ENCODE measurements at places on chromosomes 16 and 17. TPM values are rescaled to one million over a fixed set of nuclear protein-coding genes. Genes with fewer than 3 reads are reported as not detected.

- peaks cover 11% of the 10 kb centered on the region for H3K4me1 ChIP-seq
- no peaks in the 10 kb centered on the region for H3K27me3 ChIP-seq
- DNase-seq, result no peak
- no peak overlapping the region for H3K27ac ChIP-seq
Measured at GRCh38 chr17:56779898-56780777, 53.6 kb downstream of the C17orf67 start.

- H3K4me3 ChIP-seq, result no peak overlapping the region
- peak; percentile 39 for DNase-seq
- H3K36me3 ChIP-seq, result no peaks in the 10 kb centered on the region
- no peak overlapping the region for H3K27ac ChIP-seq
Measured at GRCh38 chr17:33750943-33751701, 458.0 kb upstream of the ASIC2 start.

DNA sequence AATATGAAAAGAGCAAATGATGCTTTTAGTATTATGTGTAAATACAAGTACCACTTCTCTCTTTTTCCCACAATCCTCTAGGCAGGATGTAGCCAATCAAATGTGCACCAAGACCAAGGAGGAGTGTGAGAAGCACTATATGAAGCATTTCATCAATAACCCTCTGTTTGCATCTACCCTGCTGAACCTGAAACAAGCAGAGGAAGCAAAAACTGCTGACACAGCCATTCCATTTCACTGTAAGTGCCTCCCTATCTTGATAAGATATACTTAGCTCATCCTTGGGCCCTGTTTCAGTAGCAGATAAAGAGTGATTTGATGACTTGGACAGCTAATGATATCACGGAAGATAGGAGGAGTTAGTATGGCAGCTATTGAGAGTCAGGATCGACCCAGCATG, 33.7 kb downstream of the TADA2A start:
- H3K4me3 ChIP-seq, result no peak overlapping the region
- H3K4me1 ChIP-seq, result no peaks in the 10 kb centered on the region
- no peak for DNase-seq
- no peaks in the 10 kb centered on the region for H3K27me3 ChIP-seq
- H3K27ac ChIP-seq, result no peak overlapping the region

SAMD14 gene
- 6.9 TPM for total RNA-seq

DNA sequence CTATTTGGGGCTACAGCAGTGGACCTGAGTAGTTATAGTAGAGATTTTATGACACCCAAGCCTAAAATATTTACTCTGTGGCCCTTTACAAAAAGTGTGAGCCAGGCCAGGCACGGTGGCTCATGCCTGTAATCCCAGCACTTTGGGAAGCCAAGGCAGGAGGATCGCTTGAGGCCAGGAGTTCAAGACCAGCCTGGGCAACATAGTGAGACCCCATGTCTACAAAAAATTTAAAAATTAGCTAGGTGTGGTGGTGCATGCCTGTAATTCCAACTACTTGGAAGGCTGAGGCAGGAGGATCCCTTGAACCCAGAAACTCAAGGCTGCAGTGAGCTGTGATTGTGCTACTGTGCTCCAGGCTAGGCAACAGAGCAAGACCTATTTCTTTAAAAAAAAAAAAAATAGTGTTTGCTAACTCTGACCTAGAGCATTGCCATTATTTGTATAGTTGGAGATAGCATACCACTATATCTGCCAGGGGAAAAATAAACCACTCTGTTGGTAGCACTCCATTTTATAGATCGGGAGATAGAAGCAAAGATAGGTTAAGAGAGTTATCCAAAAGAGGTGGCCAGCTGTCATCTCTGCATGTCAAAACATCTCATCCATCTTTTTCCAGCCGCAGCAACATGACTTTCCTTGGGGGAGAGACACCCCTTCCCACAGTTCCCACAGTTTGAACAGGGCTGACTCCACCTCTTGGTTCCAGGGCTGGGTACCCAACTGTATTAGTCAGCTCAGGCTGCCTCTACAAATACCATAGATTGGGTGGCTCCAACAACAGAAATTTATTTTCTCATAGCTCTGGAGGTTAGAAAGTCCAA, 3.0 kb upstream of the ITPRIPL2 start:
- no peak for DNase-seq
- no peaks in the 10 kb centered on the region for H3K27me3 ChIP-seq
- H3K27ac ChIP-seq, result peak overlapping the region; percentile 5

DNA sequence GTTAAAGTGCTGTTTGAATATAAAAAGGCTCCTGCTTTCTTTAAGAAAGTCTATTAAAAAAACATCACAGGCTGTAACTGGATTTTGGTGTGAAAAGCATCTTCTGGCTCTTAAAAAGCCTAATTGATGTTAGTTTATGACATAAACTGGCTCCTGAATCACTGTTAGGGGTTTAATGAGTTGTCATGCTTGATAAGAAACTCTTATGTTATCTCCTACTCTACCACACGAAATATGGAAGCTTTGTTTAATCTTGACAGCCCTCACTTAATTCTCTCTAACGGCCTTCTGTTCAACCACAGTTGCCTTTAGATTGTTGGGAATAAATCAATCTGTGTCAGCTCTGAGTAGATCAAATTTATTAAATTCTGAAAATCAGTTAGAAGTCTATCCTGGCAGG, 51.5 kb downstream of the CPPED1 start:
- H3K27ac ChIP-seq, result no peak overlapping the region
- H3K4me1 ChIP-seq, result no peaks in the 10 kb centered on the region
- no peak overlapping the region for H3K4me3 ChIP-seq
- no peaks in the 10 kb centered on the region for H3K27me3 ChIP-seq

- no peak overlapping the region for H3K4me3 ChIP-seq
- H3K36me3 ChIP-seq, result no peaks in the 10 kb centered on the region
- no peaks in the 10 kb centered on the region for H3K4me1 ChIP-seq
- H3K27ac ChIP-seq, result no peak overlapping the region
- H3K27me3 ChIP-seq, result no peaks in the 10 kb centered on the region
- no peak for DNase-seq
Measured at GRCh38 chr16:28531777-28532744, 6.7 kb downstream of the NUPR1 start.

All from Panc1 (cell line).